ENCODE measurements at places on chromosomes 2 and 18.

DNA sequence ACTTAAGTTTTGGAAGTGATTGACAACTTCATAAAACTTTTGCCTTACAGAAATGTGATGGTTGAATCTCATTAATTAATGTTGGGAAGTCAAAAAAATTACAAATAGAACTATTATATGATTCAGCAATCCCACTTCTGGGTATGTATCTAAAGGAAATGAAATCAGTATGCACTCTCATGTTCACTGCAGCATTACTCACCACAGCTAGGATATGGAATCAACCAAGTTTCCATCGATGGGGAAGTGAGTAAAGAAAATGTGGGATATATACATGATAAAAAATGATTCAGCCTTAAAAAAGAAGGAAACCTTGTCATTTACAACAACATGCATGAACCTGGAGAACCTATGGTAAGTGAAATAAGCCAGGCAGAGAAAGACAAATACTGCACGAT is 112.4 kb upstream of the WDR75 start:
- DNase-seq = no peak

- DNase-seq = no peak
Observed at GRCh38 chr2:45904946-45905631, 253.6 kb downstream of the PRKCE start.

GRCh38 chr18:6859676-6860422 is 130.3 kb downstream of the ARHGAP28 start:
- DNase-seq = no peak

DNA sequence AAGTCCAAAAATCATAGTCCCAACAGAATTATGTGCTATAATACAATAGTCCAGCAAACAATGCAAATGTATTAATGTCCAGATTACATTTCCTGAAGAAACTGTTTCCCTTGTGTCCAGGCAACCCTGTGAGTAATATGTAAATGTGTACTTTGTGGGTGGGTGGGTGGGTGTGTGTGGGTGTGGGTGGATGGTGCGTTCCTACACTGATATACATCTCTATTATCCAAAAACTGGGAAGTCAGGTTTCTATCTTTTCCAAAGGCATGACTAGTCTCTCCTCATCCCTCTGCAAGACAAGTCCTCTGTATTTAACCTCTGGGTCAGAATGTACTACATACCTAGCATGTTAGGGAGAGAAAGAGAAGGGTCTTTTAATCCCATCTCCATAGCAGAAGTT is 71.6 kb downstream of the LNPK start:
- no peak for DNase-seq

DNA sequence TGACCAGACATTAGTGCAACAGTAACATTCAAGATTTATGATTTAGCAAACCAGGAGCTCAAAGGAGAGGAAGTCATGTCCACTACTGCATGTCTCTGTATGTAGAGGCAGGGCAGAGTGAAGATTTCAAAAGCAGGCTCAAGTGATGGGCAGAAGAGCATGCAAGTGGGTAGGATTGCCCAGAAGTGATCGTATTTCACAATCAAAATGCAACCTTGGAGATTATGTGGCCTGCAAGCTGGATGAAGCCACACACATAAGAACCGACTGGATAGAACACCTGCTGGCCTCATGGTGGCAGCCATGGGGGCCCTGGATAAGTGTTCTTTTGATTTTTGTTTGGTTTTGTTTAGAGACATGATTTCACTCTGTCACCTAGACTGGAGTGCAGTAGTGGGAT is 286.8 kb upstream of the RAB12 start:
- no peak for DNase-seq

DNA sequence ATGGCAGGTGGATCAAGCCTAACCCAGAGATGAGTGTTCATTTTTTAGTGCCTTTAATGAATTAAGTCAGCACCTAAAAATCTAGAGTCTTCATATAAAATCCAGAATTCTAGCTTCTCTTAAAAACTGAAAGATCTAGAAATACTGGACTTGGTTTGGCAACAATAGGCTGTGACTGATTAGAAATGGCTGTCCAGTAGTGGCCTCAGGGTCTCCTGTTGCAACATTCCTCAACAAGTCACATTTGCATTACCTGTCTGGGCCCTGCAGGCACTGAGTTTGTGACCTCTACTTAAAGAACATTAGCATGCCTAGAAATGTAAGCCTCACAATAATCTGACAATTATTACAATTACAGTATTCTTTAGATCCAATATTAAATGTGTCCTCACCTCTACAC is 33.1 kb downstream of the MBD2 start:
- no peak for DNase-seq

DNA sequence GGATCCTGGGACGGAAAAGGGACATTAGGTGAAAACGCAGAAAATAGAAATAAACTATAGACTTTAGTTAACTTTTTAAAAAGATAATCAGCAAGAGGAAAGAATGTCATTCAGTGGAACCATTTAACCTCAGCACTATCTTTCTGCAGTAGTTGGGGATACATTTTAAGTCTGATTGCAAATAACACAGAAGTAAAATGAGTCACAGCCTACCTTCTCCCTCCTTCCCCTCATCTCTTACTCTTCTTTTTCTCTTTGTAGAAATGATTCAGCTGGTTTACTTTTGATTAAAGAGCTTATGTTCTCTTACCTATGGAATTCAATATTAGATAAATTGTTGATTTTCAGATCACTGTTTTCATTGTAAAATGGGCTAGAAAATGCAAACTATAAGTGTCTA is 171.2 kb downstream of the FAM210A start:
- no peak for DNase-seq

DNA sequence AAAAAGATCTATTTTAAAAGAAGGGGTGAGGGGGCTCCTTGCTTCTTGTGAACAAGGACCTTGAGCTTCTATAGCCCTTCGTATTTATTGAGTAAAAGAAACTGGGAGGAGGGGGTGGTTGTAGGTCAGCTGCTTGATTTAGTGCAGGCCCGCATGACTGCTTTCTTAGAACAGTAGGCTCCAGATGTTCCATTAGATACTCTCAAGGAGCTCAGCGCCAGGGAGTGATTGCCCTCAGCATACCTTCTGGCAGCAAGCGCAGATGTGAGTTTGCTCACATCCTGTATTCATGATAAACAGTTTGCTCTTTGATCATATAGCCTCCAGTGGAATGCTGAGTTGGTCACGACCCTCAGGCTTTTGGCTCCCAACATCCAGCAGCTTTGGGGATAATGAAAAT is 108.9 kb upstream of the XPO1 start:
- DNase-seq = no peak

- no peak for DNase-seq
Observed at GRCh38 chr2:62409442-62409841, 96.6 kb downstream of the TMEM17 start.

GRCh38 chr2:200039724-200040650 is 84.6 kb downstream of the MAIP1 start:
- no peak for DNase-seq

- DNase-seq = no peak
Observed at GRCh38 chr18:55515941-55516710, 71.9 kb downstream of the TCF4 start.

- DNase-seq = peak; percentile 14
Observed at GRCh38 chr18:77098029-77098428, 34.6 kb downstream of the MBP start.

DNA sequence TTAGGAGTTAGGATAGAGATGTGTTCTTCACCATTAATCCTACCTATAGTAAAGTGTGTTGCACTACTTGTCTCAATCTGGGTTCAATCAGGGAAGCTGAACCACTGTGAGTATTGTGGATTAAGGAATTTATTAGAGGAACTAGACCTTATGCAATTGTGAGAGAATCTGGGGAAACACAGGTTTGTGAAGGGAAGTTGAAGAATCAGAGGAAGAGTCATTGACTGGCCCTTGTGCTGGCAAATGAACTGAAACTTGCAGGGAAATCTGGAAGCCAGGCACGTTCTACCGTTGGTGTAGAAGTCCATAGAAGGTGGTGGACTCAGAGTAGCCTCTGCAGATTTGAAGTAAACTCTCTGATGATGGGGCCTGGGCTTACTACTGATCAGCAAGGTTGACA is 44.7 kb upstream of the HK2 start:
- no peak for DNase-seq

GRCh38 chr2:68512326-68512725 is 44.9 kb downstream of the APLF start:
- DNase-seq = no peak

DNA sequence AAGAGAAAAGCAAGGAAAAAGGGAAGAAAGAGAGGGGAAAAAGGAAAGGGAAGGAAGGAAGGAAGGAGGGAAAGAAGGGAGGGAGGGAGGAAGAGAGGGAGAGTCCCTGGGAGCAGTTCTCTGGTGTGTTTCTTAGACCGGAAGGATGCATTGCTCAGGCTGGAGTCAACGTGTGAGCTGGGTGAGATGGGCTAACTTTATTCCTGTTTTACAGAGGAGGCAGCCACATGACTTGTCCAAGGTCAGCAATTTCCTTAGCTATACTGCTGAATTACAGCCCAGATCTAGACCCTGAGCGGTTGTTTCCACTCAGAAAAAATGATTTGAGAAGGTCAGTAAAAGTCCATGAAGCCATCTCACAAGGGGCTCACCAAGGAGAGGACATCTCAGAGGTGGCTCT is 86.6 kb upstream of the APCDD1 start:
- DNase-seq = no peak

- no peak for DNase-seq
Observed at GRCh38 chr2:68767031-68767961, 32.7 kb downstream of the ARHGAP25 start.

DNA sequence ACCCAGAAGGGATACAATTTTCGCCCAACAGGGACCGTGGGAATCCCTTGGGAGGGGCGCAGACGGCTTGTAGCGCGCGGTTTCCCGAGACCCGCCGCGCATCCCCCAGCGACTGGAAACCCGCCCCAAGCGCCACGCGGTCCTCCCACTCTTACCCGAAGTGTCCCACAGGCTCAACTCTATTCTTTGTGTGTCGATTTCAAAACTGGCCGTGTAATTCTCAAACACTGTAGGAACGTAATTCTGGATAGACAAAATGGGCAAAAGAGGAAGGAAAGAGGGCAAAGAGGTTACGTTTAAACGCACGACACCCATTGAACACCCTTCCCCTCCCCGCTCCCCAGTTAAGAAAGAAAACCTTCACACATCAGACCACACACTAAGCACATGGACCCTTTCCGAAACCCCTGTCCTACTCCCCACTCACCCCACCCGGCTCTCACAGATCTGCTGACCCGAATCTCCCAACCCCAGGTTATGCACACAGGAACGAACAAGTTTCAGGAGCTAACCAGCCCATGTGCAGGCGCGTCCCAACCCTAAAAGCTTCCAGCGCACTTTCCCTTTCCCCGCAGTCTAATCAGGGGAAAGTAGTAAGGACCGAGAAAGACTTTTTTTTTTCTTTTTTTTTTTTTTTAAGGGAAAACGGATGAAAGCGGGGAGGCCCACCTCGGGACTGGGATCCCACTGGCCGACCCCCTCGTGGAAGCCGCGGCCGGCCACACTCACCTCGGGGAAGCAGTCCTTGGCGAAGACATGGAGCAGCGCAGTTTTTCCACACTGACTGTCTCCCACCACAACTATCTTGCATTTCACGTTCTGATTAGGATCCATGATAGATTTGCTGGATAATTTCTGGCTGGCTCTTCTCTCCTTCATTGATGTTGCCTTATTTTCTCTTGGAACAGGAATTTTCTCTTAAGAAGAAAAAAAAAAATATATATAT is 655 bp downstream of the RND3 start:
- DNase-seq = no peak

- no peak for DNase-seq
Observed at GRCh38 chr2:10452312-10452711, 4.2 kb upstream of the ODC1 start.

DNA sequence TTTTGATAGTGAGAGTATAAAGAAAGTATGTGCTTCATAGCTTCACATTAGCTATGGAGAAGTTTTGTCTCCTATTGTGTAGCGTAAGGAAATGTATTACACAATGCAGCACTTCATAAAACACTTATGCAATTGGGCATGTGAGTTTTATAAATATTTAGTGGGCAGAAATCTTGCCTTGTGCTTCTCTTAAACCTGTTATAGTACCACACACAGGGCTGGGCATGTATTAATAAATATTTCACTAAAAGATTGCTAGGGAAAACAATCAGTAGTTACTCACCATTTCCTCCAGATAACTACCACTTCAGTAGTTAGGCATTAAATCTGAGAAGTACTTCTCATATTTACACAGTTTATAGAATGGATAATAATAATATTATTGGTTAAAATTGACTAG is 1080.8 kb upstream of the PIK3C3 start:
- DNase-seq = no peak

DNA sequence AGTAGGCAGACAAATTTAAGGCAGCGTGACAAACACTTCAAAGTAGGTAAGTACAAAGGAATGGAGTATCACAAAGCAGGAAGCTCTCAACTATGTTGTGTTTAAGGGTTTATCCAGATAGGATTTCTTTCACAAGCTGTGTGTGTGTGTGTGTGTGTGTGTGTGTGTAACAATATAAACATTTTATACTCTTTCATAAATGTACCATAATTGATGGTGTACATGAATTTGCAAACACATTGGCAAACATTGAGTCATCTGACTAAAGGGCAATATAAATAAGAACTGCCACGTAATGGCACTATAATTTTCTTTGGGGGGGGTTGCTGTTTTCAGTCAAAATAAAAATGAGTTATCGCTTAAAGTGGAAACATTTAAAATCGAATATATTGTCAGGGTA is 1004.4 kb upstream of the DDX18 start:
- DNase-seq = no peak

- DNase-seq = peak; percentile 51
Observed at GRCh38 chr2:19900931-19901441, 797 bp downstream of the TTC32 start.

DNA sequence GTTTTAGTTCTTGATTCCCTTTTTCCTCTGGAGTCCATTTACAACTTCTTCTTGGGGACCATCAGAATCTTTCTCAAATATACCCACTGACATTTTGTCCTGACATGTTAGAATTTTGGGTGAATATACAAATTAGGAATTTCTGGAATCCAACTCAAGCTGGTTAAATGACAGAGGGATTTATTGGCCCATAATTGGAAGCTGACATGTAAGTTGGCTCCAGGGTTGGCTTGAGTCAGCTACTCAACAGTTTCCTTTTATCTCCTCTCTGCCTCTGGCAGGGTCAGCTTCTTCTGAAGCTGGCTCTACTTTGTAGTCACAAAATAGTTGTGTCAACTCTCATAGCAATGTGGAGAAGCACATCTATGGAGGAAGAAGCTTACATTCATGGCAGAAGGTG is 36.6 kb upstream of the PPP1R1C start:
- DNase-seq = no peak

DNA sequence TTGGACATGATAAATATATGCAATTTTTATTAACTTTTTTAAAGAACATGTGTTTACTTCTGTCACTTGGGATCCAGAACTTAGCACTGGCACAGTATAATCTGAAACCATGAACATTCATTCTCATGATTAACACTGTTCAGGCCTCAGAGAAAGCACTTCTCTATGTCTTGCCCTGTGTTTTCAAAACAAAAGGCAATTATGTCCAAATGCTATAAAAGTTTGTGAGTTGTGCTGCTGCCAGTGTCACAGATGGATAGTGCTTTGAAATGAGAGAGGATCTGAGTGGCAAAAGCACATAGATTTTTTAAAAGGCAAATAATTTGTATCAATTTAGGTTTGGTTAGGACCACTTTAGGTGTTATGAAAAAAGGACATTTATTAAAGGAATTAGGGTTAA is 470.5 kb upstream of the FAM98A start:
- no peak for DNase-seq

GRCh38 chr2:19695706-19696105 is 206.1 kb downstream of the TTC32 start:
- DNase-seq = no peak

- no peak for DNase-seq
Observed at GRCh38 chr2:136167721-136168475, 49.9 kb upstream of the CXCR4 start.

Measured in Kasumi-1 (cell line).